Fibroblast of gingiva (primary cell): ENCODE measurements at places on chromosomes 12 and 14.

- no peak for DNase-seq
Observed at GRCh38 chr12:4939418-4940023, 29.8 kb downstream of the KCNA1 start.

DNA sequence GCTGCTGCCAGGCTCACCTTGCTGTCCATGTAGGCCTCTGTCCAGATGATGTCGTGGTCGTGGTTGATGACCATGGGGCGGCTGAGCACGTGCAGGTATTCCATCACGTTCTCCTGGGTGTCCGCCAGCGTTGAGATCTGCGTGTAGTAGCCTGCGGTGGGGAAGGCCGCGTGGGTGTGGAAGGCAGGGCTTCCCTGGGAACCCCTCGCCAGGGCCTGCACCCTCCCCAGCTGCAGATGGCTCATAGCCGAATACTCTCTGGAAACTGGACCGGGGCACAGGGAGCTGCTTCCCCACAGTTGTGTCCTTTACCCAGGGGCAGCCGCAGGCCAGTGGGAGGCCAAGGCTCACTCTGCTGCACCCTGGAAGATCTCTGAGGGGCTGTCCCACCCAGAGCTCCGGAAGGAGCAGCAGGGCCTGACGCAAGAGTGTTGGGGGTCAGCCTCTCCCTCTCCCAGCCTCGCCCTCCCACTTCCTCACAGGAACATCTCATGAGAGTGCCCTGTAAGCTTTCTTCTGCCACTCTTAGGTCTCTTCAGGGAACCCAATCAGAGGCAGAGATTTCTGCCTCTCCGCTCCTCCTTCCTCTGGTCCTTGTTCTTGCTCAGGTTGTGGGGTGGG lies 35.5 kb downstream of the CACNA2D4 start:
- DNase-seq = no peak

- no peak for DNase-seq
Observed at GRCh38 chr14:106442857-106443256, 916.5 kb downstream of the TMEM121 start.

DNA sequence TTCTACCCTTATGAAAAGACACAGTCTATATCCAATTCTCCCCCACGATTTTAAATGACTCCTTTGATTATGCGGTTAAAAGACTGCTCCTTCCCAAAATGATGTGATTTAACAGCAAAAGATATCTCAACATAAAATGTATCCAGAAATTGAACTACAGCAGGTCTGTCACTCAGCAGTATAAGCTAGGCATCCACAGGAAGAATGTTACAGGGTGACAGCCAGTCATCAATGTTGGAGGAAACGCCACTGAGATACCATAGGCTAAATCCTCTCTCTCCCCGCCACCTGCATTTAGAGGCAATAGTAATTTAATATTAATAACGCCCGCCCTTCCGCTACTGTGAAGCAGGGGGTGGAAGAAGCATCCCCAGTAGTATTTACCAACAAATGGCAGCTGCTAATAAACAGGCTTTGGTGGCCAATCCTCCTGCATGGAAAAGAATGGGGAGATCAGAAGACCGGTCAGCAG lies 613 bp downstream of the RECQL start:
- no peak for DNase-seq

GRCh38 chr12:116924558-116925453 lies 14.1 kb downstream of the FBXW8 start:
- DNase-seq = peak; percentile 44

DNA sequence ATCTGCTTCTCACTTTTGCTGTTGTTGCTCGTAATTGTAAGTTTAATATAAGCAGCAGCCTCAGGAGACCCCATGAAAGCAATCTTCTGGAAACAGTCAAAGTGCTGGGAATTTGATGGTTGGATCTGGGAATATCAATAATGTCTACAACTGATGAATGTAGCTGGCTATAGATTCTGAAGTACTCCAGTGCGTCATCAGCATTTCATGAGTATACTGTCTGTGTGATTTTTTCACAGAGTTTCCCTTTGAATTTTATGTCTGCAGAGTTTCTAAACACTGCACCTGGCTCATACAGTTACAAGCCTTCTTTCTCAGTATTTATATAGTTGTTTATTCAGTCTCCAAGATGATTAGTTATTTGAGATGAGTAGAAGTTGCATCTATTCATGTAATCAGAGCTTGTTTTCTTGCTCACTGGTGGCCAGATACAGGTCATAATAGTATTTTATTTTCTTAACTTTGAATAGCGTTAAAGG lies 222.3 kb downstream of the RAD51B start:
- no peak for DNase-seq

- DNase-seq = peak; percentile 36
Observed at GRCh38 chr12:92075425-92075914, 70.2 kb downstream of the BTG1 start.

DNA sequence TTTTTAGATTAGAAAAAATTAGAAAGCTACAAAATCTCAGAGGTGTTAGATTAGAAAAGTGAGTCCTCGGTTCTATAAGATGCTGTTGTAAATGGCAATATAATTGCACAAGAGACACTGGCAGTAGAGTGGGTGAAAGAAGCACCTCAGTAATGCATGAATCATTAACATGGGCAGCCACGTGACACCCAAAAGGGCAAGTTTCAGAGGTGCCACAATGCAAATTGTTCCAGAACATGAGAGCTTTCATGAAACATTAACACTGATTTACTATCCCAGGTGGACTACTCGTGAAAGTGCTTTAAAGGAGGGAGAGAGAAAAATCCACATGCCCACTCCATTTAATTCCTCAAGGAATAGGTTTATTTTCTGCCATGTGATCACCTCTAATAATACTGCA lies 108.4 kb downstream of the PTPRR start:
- no peak for DNase-seq

DNA sequence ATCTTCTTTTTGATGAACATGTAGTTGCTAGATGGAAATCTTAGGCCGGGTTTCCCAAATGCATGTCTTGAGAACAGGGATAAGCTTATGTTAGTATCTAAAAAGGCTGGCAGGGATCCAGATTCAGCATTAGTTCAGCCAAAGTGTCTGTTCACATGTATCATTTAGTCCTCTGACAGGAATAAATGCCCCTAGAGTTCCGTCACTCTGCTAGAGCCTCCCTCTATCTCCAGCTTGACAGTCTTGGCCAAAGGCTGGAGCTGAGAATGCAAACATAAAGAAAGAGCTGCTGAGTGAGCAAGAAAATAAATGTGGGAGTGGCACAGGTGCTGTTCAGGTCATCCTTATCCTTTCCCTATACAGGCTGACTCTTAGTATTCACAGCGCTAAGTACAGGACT lies 13.8 kb upstream of the NELL2 start:
- DNase-seq = no peak

DNA sequence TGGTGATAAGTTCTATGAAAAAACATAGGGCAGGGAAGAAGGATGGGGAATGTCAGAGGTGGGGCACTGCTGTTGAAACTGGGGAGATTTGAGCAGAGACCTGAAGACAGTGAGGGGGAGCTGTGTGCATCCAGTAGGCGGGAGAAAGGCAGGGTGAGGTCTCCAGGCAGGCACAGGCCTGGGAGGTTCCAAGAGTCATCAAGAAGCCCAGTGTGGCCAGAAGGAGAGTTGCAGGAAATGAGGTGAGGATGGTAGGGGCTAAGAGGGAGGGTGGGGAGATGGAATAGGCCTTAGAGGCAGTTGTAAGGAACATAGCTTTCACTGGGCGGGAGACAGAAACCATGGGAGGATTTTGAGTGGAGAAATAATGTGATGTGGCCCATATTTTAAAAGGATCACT lies 341.8 kb downstream of the GLT1D1 start:
- DNase-seq = no peak

GRCh38 chr14:91674911-91675310 lies 57.0 kb downstream of the CATSPERB start:
- DNase-seq = no peak

DNA sequence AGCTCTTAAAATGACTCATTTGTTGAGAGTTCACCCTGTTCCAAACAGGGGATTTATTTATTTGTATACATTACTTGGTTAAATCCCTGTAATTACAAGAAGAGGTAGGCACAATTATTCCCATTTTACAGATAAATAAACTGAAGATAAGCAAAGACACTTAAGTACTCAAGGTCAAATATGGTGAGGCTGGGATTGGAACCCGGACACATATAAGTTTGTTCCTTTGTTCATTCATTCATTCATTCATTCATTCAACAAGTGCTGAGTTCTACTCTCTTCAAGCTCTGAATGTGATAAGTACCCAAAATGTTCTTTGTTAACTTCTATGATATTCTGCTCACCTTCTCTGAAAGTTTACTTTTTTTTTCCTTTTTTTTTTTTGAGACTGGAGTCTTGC lies 2.4 kb upstream of the TRIM9 start:
- DNase-seq = no peak

DNA sequence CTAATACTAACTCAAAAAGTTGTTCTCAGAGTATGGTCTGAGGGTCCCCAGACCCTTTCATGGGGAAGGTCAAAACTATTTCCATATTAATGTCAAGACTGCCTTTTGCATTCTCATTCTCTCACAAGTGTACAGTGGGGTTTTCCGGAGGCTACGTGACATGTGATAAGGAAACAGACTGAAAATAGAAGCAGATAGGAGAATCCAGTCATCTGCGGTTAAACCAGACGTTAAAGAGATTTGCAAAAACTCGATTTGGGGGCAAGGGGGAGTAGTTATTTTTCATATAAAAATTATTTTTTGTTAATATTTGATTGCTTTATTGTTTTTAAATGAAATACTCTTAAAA lies 1.0 kb upstream of the NAP1L1 start:
- no peak for DNase-seq

- no peak for DNase-seq
Observed at GRCh38 chr14:32932914-32933628, 5.6 kb upstream of the NPAS3 start.

DNA sequence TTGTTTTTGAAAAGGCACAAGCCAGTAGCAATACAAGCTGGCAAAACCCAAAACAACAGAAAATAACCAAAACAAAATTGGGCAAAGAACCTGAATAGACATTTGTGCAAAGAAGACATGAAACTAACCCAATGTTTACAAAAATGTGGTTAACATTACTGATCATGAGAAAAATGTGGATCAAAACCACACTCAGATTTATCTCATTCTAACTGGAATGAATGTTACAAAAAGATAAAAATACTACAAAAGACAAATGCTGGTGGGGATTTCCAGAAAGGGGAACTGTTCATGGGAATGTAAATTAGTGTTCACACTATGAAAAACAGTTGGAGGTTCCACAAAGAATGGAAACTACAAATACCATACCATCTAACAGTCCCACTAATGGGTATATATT lies 26.6 kb downstream of the ASCL4 start:
- DNase-seq = no peak

DNA sequence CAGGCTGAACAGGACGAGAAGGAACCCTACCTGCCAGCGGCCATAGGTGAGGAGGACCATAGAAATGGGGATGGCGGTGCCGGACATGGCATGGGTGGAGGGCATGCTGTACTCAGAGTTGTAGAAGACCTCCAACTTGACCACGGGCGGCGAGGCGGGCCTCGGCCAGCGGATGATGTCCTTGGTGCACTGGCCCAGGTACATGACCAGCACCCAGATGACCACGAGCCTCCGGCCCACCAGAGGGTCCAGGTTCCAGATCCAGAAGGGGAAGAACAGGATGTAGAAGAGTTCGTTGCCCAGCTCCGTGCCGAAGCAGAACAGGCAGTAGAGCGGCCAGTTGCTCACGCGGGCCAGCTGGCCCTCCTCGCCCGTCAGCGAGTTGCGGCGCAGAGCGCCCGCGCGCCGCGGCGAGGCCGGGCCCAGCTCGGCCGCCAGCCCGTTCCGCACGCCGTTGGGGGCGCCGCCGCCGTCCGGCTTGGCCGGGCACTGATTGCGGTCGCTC lies 582 bp downstream of the SGPP1 start:
- DNase-seq = peak; percentile 24
